ENCODE measurements at places on chromosomes 1 and 21. TPM values are rescaled to one million over a fixed set of nuclear protein-coding genes. Genes with fewer than 3 reads are reported as not detected.

DNA sequence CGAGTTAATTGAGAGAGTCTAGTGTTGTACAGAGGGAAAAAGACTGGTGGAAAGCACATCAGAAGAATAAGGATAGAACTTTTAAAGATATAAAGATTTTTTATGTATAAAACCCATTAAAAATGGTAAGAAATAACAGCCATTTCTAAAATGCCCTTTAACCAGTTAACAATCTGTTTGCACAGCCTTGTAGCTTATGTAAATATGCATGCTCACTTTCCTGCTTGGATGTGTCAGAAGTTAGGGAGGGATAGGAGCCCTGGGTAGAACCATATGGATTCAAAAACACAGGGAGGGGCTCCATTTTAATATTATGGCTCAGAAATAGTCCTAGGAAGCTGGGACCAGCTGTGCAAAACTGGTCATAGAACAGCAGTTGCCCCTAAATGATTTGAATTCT lies 4.5 kb upstream of the EDEM3 start:
- no peaks in the 10 kb centered on the region for H3K4me1 ChIP-seq
- no peaks in the 10 kb centered on the region for H3K27me3 ChIP-seq
- DNase-seq = no peak
- no peaks in the 10 kb centered on the region for H3K36me3 ChIP-seq
- no peak overlapping the region for H3K27ac ChIP-seq

- no peak overlapping the region for H3K4me3 ChIP-seq
- H3K36me3 ChIP-seq = no peaks in the 10 kb centered on the region
- H3K27ac ChIP-seq = no peak overlapping the region
- no peaks in the 10 kb centered on the region for H3K27me3 ChIP-seq
Observed at GRCh38 chr21:41726058-41726558, 40.7 kb downstream of the RIPK4 start.

DNA sequence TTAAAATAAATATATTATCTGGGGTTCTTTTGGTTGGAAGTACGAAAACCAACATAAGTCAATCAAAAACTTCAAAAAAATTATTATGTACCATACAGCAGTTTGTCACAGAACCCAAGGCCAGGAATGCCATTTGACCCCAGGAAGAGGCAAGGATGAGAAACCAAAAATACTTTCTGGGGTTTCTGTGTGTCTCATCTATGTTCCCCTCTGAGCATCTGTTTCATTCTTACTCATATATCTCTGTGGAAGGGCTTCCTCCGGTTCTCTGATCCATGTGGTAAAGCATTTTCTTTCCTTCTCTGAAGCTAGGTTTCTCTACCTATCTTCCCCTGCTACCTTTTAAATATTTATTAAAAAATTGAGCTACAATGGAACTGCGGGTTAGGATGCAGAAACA lies 9.8 kb upstream of the FCRL1 start:
- no peaks in the 10 kb centered on the region for H3K36me3 ChIP-seq
- no peak overlapping the region for H3K4me3 ChIP-seq
- H3K27ac ChIP-seq = no peak overlapping the region
- H3K4me1 ChIP-seq = no peaks in the 10 kb centered on the region
- DNase-seq = no peak

- H3K4me1 ChIP-seq = no peaks in the 10 kb centered on the region
- DNase-seq = no peak
- no peaks in the 10 kb centered on the region for H3K36me3 ChIP-seq
- no peak overlapping the region for H3K27ac ChIP-seq
- no peaks in the 10 kb centered on the region for H3K27me3 ChIP-seq
Observed at GRCh38 chr1:169497317-169497716, 11.6 kb upstream of the SLC19A2 start.

- H3K4me3 ChIP-seq = no peak overlapping the region
- no peak for DNase-seq
- no peak overlapping the region for H3K27ac ChIP-seq
Observed at GRCh38 chr1:50424884-50425375, 1.7 kb upstream of the DMRTA2 start.

DNA sequence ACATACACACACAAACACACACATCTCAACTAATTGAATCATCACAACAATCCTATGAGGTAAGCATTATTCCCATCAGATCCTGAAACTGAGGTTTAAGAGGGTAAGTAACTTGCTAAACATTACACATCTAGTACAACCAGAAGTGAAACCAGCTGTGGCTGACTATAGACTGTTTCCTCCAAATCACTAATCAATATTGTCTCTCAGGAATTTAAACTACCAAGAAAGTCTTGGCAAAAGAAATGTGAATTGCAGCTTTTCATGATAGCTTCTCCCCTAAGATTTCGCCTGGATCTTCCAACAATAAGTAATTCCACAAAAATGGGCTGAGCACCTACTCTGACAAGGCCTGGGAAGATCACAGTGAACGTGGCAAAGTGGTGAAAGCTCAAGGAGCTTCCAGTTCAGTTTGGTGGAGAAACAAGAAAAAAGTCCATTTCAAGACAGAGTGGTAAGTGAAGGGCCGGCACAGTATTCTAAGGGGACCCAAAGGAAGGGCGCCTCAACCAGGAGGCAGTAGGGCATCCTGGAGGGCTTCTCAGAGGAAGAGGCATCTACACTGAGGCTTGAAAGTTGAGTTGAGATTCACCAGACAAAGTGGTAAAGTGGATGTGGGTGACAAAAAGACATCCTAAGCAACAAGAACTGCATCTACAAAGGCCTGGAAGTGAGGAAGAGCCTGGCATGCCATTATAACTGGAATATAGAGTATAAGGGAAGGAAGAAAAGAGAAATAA lies 22.1 kb downstream of the LRRC52 start:
- no peak overlapping the region for H3K27ac ChIP-seq
- no peaks in the 10 kb centered on the region for H3K27me3 ChIP-seq
- DNase-seq = no peak
- H3K4me3 ChIP-seq = no peak overlapping the region

- H3K4me3 ChIP-seq = no peak overlapping the region
- H3K27me3 ChIP-seq = no peaks in the 10 kb centered on the region
- DNase-seq = no peak
- no peaks in the 10 kb centered on the region for H3K4me1 ChIP-seq
- no peak overlapping the region for H3K27ac ChIP-seq
- H3K36me3 ChIP-seq = no peaks in the 10 kb centered on the region
Observed at GRCh38 chr1:116679091-116679827, 11.7 kb upstream of the IGSF3 start.

GRCh38 chr1:194078765-194079164 lies 892.4 kb upstream of the B3GALT2 start:
- no peaks in the 10 kb centered on the region for H3K4me1 ChIP-seq
- no peak overlapping the region for H3K27ac ChIP-seq
- H3K4me3 ChIP-seq = no peak overlapping the region
- H3K36me3 ChIP-seq = no peaks in the 10 kb centered on the region
- DNase-seq = no peak

DNA sequence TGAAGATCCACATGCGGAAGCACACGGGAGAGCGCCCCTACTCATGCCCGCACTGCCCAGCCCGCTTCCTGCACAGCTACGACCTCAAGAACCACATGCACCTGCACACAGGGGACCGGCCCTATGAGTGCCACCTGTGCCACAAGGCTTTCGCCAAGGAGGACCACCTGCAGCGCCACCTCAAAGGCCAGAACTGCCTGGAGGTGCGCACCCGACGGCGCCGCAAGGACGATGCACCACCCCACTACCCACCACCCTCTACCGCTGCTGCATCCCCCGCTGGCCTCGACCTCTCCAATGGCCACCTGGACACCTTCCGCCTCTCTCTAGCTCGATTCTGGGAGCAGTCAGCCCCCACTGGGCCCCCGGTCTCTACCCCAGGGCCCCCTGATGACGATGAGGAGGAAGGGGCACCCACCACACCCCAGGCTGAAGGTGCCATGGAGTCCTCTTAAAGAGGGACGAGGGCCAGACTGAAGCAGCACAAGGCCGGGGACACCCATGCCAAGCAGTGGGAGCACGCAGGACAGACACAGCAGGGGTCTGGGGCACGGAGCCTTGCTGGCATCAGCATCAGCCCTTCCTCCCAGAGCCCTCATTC lies 13.7 kb downstream of the ZBTB7B start:
- peak overlapping the region; percentile 99 for H3K27ac ChIP-seq
- DNase-seq = peak; percentile 86
- no peaks in the 10 kb centered on the region for H3K27me3 ChIP-seq

GRCh38 chr1:209434631-209435217 lies 148.8 kb upstream of the CAMK1G start:
- no peaks in the 10 kb centered on the region for H3K36me3 ChIP-seq
- no peak overlapping the region for H3K27ac ChIP-seq
- DNase-seq = no peak
- H3K4me1 ChIP-seq = no peaks in the 10 kb centered on the region

DNA sequence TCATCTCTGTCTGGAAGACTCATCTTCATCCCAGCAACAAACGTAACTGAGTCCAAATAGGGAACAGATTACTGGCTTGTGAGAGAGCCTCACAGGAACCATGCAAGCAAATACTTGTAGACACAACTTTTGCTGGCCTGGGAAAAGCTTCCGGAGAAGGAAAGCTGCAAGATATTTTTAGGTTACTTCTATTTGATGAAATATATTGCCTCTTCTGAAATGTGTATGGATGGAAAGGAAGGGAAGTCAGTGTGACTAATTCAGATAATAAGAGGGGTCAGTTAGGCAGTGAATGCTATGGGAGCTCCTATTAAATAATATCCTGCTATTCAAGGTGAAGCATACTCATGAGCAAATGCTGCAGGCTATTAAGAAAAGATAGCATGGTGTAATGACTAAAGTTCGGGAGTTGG lies 20.4 kb upstream of the FGGY start:
- H3K27ac ChIP-seq = no peak overlapping the region
- no peaks in the 10 kb centered on the region for H3K36me3 ChIP-seq
- H3K27me3 ChIP-seq = no peaks in the 10 kb centered on the region
- no peaks in the 10 kb centered on the region for H3K4me1 ChIP-seq
- DNase-seq = no peak

- H3K36me3 ChIP-seq = no peaks in the 10 kb centered on the region
- H3K4me1 ChIP-seq = no peaks in the 10 kb centered on the region
- H3K4me3 ChIP-seq = no peak overlapping the region
- H3K27ac ChIP-seq = peak overlapping the region; percentile 42
- no peak for DNase-seq
- H3K27me3 ChIP-seq = no peaks in the 10 kb centered on the region
Observed at GRCh38 chr1:117093870-117094621, 27.5 kb downstream of the TRIM45 start.

GRCh38 chr1:27628712-27629111 lies 6.3 kb downstream of the FGR start:
- peaks cover 40% of the 10 kb centered on the region for H3K4me1 ChIP-seq
- H3K27me3 ChIP-seq = no peaks in the 10 kb centered on the region
- H3K36me3 ChIP-seq = no peaks in the 10 kb centered on the region

- H3K27me3 ChIP-seq = no peaks in the 10 kb centered on the region
- no peak for DNase-seq
- no peaks in the 10 kb centered on the region for H3K4me1 ChIP-seq
- H3K4me3 ChIP-seq = no peak overlapping the region
- no peaks in the 10 kb centered on the region for H3K36me3 ChIP-seq
Observed at GRCh38 chr1:247297263-247298123, 34.2 kb downstream of the ZNF496 start.

DNA sequence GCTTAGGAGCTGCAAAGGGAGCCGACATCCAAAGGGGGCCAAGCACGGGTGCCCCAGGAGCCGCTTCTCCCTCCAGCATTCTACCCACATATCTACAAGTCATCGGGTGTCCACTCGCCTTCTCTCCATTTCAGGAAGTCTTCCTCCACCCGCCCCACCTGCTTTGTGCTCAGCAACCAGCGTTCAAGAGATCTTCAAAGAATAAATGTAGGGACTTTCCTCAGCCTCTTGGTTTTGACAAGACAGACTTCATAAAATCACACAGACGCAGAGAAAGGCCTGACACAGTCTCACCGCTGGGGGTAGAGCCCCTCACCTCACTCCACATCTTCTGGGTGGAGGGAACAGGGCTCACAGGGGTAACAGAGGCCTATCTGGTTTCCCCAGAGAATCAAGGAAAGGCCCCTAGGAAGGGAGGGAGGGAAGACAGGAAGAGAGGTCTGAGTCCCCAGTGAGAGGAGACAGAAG lies 49.5 kb downstream of the SSBP3 start:
- no peaks in the 10 kb centered on the region for H3K4me1 ChIP-seq
- H3K36me3 ChIP-seq = no peaks in the 10 kb centered on the region
- no peaks in the 10 kb centered on the region for H3K27me3 ChIP-seq
- peak overlapping the region; percentile 24 for H3K4me3 ChIP-seq

- DNase-seq = no peak
- H3K4me1 ChIP-seq = no peaks in the 10 kb centered on the region
- H3K36me3 ChIP-seq = no peaks in the 10 kb centered on the region
- H3K27me3 ChIP-seq = no peaks in the 10 kb centered on the region
- no peak overlapping the region for H3K4me3 ChIP-seq
- H3K27ac ChIP-seq = no peak overlapping the region
Observed at GRCh38 chr1:221511797-221512196, 230.1 kb downstream of the DUSP10 start.

DNA sequence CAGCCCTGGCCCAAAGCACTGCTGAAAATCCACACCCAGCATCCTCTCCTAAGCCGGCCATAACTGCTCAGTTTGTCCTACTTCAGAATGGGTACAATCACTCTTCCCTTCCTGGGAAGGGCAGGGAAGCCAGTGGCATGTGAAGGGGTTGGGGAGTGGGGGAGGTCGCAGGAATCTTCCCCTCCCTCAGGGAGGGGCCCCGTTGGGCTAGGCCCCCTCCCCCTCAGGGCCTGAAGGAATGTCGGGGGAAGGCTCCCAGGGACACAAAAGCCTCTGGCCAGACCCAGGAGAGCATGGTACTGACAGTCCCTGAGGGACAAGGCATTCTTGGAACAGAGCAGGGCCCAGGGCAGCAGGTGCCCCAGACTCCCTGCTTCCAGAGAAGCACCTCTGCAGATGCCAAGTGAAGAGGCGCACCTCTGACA lies 1.2 kb downstream of the ELOVL1 start:
- H3K27ac ChIP-seq = peak overlapping the region; percentile 99
- peaks cover 11% of the 10 kb centered on the region for H3K4me1 ChIP-seq
- no peaks in the 10 kb centered on the region for H3K27me3 ChIP-seq
- H3K4me3 ChIP-seq = peak overlapping the region; percentile 98
- no peak for DNase-seq

GRCh38 chr1:161549652-161550051 lies at the start of gene FCGR3A:
TSS of gene FCGR3A (minus strand) at chr1:161549818. CDS start at chr1:161549736, 82 bp downstream.
- DNase-seq = no peak
- no peak within 1 kb of the TSS for H3K27ac ChIP-seq
- H3K27me3 ChIP-seq = no peaks in the 10 kb centered on the region
- H3K36me3 ChIP-seq = no peaks in the 10 kb centered on the region

DNA sequence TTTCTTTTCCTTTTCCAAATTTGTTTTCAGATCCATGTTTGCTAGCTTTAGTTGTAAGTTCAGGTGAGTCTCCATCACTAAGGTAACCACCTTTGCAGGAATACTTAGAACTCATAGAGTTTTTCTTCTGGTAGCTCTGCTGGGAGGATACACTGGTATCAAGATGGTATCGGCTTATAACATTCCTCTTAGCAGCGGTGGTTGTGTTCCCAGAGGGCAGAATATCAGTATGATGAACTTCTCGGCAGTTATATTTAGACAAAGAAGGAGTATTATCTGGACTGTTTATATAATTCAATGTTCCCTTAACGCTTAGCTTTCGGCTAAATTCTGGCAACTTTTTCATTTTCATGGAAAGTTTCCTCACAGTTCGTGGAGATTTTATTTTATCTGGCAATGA lies 18.1 kb downstream of the SYDE2 start:
- no peak overlapping the region for H3K27ac ChIP-seq
- H3K36me3 ChIP-seq = no peaks in the 10 kb centered on the region
- H3K4me3 ChIP-seq = no peak overlapping the region
- H3K4me1 ChIP-seq = no peaks in the 10 kb centered on the region

TAS1R3 gene
- 5.8 TPM for total RNA-seq

MIS18A gene
- total RNA-seq = 3.4 TPM

RXFP4 gene
- not detected for total RNA-seq

SH2D2A gene
- total RNA-seq = 6.5 TPM

SPATA46 gene
- not detected for total RNA-seq

DENND2D gene
- 86.9 TPM for total RNA-seq

PLA2G2F gene
- 0.27 TPM for total RNA-seq
